ENCODE measurements at places on chromosomes 16 and 17.

DNA sequence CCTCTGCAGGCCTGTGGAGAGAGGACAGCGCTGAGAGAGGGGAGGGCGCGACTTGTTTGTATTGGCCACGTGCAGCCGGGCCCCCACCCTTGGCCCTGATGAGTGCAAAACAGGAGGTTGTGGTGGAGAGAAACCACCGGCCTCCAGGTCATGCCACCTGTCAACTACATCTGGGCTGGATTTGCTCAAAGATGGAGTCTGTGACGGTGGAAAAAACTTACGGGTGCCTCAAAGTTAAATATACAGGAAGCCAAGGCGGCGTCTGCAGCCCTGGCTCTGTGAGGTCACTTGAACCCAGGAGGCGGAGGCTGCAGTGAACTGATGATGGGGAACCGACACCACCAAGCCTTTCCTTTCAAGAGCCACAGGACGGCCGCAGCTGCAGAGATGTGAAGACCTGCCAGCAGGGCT lies 15.7 kb downstream of the C16orf74 start:
- DNase-seq: peak; percentile 21

DNA sequence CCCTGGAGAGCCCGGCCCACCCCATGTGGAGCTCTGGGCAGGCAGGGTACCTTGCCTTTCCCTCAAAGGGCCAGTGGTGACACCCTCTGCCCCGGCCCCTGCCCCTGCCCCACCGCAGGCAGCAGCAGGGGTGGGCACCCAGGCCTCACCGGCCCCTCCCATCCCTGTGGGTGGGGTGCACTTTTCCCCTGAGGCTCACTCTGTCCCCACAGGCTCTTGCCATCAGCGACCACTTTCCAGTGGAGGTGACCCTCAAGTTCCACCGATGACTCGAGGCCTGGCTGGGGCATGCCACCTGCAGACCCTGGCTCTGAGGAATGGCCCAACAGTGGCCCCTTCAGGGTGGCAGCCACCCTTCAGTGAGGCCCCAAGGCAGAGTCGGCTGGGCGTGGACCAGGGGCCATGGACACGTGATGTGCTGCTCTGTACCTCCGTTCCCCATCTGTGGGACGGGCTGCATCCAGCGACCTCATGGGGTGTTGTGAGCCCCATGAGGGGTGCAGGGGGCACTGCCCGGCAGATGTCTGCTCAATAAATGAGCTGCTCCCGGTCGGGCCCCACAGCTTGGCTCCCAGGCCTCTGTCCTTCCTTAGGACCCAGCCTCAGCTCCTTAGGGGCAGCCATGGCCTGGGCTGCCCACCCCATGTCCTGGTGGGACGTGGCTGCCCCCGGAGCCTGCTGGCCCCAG lies 2.0 kb downstream of the DNASE1L2 start:
- DNase-seq: no peak

GRCh38 chr16:20611975-20612481 lies 35.9 kb upstream of the ACSM2B start:
- no peak for DNase-seq

GRCh38 chr16:89422905-89423630 lies 67.3 kb downstream of the ANKRD11 start:
- DNase-seq: no peak

GRCh38 chr16:23323224-23324030 lies 21.3 kb downstream of the SCNN1B start:
- DNase-seq: no peak

DNA sequence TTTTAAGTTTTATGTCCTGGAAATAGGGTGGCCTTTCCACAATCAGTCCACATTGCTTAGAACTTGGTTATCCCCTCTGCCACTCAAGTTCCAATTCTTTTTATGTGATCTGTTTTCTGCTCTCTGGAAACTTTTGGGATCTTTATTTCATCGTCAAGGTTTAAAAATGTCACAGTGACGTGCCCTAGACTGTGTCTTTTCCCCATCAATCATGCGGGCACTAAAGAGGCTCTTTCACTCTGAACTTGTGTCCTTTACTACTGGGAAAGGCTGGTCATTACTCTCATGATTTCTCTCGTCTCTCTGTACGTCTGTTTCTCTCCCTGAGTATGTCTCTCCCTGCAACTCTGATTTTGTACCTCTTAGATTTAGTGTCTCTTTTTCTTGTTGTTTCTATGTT lies 189.8 kb upstream of the AXIN2 start:
- DNase-seq: no peak

Measured in activated T-helper 1 cell treated with anti-CD3 and anti-CD28 coated beads, Interleukin-2, amount 50 U/mL, for 16 hours (primary cell).